ENCODE measurements at places on chromosomes 3 and 15.

- no peak for DNase-seq
Observed at GRCh38 chr3:143847787-143848631, at the start of gene SLC9A9. TSS of gene SLC9A9 (minus strand) at chr3:143848468. CDS start at chr3:143848322, 146 bp downstream.

- DNase-seq, result no peak
Observed at GRCh38 chr3:141690431-141691072, 47.5 kb upstream of the RNF7 start.

DNA sequence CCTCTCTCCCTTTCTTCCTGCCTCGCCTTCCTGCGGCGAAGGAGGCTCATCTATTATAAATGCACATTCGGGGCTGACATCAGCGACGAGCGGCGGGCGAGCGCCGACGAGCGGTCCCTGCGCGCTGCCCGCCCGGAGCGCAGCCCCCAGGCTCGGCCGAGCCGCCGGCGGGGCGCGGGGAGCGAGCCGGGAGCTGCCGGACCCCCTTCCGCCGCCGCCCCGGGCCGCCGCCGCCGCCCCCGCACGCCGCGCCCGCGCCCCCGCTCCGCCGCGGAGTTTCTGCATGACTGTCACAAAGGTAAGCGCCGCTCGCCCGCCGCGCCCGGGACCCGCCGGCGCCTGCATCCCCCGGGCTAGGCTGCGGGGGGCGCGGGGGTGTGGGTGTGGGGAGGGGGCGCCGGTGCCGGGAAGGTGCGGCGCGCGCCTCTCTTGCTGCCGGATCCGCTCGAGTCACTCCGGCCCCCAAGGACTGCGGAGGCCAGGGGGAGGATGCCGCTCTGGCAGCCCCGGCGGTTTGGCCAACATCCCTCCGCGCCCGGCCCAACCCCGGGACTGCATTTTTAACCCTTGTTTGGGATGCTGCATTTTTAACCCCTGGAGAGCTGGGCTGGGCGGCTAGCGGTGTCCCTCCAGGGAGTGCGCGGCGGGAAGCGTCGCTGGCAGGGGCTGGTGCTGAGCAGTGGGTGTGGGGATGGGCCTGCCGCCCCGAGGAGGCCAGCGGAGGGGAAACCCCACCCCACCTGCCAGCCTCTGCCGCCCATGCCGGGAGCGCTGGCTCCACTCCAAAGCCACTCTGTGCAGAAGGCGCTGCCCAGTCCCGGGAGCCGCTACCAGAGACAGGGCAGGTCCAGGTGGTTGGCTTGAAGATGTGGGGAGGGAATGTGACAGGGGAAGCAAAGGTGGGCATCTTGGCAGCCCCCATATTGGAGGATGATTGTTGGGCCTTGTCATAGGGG, at the start of gene CORO2B:
Gene CORO2B (plus strand): TSS at position 14 of the 956 bp plus-strand sequence. CDS start 270 bp downstream, at position 284.
- DNase-seq, result no peak

GRCh38 chr15:26571346-26571745, 201.5 kb downstream of the GABRB3 start:
- DNase-seq, result no peak

GRCh38 chr15:92921215-92922131, 21.3 kb downstream of the CHD2 start:
- no peak for DNase-seq

GRCh38 chr15:41634072-41634626, 26.1 kb upstream of the MGA start:
- DNase-seq, result no peak

DNA sequence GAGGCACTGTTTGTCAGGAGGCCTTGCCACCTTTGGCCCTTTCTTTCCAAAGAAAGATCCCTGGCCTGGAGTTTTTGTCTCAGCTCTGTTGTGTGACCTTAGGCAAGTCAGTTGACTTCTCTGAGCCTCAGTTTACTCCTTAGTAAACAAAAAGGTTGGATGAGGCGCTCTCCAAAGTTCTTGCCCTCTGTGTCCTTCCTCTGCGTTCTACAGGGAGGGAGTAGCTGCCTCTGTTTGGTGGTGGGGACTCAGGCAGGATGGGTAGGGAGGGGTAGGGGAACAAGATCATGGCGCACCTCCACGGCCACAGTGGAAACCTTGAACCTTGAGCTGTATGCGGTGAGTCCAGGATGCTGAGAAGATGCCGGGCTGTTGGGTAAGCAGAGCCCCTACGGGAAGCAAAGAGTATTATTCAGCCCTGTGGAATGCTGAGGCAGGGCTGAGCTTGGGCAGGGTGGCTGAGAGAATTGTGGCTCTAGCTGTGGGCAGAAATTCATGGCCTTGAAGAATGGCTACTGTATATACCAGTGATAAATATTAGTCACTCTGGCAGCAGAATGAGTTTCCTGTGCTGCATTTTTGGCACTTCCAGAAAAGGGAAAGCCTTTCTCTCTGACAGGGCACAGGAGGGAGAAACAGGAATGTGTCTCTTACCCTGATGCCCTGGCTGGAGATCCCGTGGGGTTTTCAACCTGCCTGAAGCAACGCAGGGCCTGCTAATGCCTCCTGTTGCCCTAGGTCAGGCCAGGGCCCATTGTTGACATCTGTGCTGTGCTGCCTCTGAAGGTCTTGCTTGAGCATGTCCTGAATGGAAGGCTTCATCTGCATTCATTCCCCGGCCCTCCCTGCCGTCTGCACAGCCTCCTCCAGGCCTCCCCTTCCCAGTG, 39.9 kb downstream of the SMAD3 start:
- DNase-seq, result no peak

DNA sequence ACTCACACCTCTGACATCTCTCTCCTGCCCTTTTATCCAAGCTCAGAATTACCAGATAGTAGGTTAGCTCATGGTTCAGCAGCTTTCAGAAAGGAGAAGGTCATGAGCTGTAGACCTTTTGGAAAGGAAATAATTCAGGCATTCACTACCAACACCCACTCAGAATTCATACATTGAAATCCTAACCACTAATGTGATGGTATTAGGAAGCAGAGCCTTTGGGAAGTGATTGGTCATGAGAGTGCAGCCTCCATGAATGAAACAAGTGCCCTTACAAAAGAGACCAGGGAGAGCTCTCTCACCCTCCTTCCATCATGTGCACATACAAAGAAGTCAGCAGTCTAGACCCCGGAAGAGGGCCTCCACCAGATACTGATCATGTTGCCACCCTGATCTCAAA, 315.8 kb upstream of the CCDC54 start:
- no peak for DNase-seq

DNA sequence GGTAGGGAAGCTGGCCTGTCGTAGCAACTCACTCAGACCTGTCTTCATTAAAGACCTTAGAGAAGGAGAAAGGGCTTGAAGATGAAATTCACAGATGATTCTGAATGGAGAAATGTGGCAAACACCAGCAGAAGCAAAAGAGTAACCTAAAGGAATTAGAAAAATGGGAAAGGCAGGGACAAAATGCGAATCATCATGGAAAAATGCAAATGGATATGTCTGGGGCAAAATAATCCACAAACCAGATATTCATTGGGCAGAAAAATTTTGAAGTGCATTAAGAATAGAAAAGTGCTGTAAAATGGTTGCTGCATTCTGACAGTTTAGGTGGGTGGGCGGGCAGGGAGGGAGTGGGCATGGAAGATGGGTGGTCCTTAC, 156.9 kb upstream of the RASGRP1 start:
- DNase-seq, result no peak

- no peak for DNase-seq
Observed at GRCh38 chr15:57146506-57147201, 228.2 kb downstream of the TCF12 start.

DNA sequence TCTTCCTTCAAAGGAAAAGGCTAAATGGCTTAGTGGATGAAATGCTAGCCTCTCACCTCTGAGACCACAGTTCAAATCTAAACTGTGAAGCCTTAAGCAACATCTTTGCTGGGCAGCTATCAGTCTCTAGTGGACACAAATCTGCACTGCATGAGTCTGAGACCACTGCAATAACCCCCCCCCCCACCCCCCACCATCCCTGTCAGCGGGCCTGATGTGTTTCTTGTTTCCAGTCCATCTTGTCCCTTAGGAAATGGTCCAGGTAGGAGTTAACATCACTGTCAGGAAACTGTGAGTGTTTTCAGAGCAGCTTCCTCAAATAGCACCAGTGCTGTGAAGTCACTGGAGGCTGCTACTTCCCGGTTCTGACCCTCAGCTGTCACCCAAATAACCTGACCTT, 140.6 kb upstream of the TMCO5A start:
- DNase-seq, result no peak

DNA sequence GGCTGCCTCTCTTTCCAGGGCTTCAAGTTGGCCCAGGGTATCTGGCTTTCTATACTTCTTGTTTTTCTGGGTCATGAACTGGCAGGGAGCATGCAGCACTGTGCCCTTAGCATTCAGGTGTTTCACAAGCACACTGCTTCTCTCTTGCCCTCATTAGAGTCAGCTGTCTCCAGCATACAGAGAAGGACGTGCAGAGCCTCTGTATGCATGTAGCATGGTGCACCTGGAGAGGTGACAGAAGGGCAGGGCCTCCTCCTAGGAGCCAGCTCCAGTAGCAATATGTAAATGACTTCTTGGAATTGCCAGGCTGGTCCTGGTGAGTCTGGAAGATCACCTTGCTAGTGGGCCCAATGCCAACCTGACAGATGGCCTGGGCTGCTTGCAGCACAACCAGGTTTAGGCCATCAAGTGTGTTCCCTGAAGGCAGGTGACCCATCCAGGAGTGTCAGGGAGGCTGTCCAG, 44.8 kb upstream of the ATP2C1 start:
- DNase-seq, result no peak

DNA sequence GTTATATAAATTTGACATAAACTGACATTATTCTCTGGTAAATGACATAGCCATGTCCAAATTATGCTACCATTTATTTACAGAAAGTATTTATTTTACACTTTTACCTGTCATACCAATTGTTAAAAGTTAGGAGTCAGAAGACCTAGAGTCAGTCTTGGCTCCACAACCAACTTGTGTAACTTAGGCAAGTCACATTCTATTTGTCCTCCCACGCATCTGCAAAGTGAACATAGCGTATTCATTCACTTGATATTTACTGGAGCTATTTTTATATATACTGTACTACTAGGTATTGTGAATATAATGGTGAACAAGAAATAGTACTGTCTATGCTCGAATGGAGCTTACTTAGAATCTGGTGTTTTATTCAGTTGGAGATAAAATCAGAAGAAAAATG, 78.7 kb downstream of the ZNF280D start:
- DNase-seq, result no peak

- no peak for DNase-seq
Observed at GRCh38 chr3:168828943-168829342, 733.2 kb upstream of the GOLIM4 start.

DNA sequence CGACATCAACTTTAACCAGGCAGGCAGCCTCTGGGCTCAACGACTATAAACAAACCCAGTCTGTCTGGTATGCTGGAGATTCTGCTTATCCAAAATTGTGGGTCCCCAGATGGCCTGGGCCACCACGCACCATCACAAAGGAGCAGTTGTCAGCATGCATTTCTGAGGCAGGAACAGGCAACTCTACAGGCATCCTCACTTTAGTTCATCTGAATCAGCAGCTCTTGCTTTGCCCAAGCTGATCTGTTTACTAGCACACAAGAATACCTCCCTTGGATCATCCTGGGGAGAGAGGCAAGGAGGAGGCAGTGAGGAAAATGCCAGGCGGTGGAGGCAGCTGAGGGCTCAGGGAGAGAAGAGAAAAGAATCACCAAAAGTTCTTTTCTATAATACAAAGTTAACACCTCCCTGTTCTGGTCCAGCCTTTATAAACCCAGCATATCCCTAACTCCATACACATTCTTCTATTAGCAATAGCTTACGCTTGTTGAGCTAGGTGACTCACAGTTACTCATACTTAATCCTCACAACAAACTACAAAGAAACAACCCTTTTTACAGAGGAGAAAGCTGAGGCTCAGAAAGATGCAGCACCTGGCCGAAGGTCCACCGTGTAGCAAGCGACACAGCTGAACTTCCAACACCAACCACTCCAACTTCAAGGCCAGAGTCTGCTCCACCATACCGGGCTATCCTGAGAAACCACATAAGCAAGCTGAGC, 33.6 kb downstream of the ZDHHC3 start:
- no peak for DNase-seq

- no peak for DNase-seq
Observed at GRCh38 chr3:100463646-100464155, 28.7 kb upstream of the TMEM45A start.

GRCh38 chr3:50124800-50125178, 30.3 kb upstream of the SEMA3F start:
- DNase-seq, result no peak

Data from activated naive CD8-positive, alpha-beta T cell treated with anti-CD3 and anti-CD28 coated beads, Interleukin-2, amount 50 U/mL, for 16 hours (primary cell).